ENCODE measurements at places on chromosomes 2 and 18.

DNA sequence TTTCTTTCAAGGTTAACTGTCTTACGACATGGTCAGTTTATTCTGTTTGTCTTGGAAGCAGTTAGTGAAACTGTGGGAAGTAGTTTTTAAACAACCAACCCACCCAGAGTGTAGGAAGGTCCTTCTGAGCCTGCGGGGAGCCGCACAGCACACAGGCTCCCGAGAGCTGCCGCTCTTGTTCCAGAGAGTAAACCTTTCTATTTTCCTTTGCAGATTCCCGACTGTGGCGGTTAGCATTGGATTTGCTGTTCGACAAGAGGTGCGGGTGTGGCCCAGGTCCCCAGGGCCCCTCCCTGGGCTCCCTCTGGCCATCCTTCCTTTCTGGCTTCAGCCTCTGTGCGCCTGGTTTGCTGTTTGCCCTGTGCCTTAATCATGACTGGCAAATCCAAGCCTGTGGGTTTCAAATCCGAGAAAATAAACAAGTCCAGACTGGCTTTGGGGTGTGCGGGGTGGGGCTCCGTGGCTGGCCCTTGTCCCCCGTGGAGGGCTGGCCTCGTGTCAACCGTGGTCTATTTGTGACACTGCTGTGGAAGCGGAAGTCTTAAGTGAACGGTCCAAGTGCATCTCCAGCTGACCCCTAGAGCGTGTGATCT is 30.7 kb downstream of the IMPA2 start:
- DNase-seq = no peak

DNA sequence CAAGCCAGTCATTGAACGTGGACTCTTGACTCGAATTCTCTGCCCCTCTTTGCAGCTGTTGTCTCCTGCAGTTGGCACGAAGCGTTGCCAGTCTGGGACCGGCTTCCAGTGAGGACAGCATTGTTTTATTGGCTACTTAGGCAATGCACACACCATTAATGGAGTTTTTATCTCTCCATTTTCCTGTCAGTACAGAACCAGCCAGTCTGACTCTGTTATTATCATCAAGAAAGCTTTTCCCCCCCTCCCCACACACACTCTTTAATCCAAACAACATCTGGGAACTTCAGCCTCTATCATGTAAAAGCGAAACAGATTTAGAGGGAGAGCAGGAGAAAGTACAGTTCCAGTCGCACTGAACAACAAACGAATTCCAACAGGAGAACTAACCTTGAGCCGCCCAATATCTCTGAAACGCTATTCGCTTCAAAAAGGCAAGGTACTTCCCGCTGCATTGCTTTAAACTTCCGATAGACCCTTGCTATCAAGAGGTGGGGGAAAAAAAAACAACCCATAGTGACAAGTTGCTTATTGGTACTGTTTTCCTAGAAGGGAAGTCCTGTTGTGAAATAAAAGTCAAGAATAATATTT is 38.2 kb downstream of the ACVR1 start:
- no peak for DNase-seq

GRCh38 chr2:39419282-39420223 is 17.5 kb downstream of the MAP4K3 start:
- no peak for DNase-seq

DNA sequence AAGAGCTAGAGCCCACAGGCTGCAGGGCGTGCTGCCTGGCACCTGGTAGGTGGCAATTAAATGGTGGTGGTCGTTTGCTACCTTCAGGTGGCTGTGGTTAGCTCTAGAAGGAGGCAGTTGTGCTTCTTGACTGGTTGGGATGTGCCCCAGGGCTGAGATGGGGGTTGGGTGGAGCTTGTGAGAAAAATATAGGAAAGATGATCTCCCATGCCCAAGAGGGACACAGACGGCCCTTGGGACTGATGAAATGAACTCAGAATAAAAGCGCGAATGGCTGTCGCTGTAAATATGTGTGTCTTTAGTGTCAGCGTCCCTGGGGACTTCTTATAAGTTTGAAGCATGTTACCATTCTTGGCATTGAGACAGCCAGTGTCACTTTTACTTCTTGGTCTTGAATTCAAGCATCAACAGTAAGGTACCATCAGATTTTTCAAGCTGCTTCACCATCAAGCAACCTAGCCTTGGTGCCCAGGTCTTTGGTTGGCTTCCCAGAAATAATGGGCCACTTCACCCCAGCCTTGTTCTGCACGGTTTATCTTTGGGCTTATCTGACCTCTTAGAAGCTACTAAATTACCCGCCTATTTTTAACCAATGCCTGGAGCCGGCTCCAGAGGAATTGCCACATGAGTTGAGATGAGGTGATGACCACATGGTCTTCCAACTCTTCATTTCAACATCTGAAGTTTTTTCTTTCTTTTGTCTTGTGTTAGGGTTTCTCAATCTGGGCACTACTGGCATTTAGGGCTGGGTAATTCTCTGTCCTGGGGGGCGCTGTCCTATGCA is 11.9 kb downstream of the LRRFIP1 start:
- DNase-seq = no peak

DNA sequence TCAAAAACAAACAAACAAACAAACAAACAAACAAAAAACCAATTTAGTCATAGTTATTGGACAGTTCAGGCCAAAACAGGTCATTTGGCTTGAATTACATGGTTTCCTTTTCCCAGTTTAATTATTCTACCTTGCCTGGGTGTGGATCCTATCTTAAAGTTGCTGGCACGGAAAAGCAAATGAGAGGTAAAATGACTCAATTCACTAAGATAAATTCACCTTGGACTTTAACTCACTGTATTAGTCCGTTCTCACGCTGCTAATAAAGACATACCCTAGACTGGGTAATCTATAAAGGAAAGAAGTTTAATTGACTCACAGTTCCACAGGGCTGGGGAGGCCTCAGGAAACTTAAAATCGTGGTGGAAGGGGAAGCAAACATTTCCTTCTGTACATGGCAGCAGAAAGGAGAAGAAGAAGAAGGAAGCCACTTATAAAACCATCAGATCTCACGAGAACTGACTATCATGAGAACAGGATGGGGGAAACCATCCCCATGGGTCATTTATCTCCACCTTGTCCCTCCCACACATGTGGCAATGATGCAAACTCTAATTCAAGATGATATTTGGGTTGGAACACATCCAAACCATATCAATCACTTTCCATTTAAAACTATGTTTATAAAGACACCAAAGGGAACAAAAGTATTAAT is 22.5 kb upstream of the TRAPPC8 start:
- DNase-seq = no peak

DNA sequence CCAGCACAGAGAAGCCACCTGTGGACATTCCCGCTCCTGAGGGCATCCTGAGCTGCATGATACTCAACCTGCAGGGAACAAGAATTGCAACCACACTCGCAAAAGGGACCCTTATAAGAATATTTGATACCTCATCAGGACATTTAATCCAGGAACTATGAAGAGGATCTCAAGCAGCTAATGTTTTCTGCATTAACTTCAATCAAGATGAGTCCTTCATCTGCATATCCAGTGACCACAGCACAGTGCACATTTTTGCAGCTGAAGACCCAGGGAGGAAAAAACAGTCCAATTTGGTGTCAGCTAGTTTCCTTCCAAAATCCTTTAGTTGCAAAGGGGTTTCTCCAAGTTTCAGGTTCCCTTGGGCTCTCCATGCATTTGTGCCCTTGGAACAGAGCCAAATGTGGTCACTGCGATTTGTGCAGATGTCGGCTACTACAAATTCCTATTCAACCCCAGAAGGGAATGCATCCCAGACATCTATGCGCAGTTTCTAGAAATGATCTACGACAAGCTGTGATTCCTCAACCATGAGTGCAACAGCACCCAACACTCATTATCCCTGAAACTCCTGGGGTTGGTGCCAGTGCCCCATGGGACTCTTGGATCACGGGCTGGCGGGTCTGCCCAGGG is 23.3 kb upstream of the FHOD3 start:
- DNase-seq = no peak
